ENCODE measurements at places on chromosomes 6 and 20.

DNA sequence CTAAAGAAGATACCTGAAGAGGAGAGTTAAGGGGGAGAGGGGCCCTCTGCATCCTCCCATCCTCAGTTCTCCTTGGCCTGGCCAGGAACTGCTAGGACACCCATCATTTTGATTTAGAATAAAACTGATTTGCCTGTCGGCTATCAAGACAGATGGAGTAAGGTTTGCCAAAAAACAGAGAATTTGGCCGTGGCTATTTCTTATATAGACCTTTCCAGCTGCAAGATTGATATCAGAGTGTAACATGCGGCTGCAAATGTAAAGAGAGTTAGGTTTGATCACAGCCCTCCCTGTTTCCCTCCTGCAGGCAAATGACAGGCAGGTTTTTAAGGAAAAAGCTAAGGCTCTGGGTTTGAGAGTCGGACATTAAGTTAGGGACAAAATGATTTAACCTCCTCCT lies 226.6 kb upstream of the TAB2 start:
- DNase-seq: no peak

- no peak for DNase-seq
Observed at GRCh38 chr6:22284666-22285065, 12.2 kb downstream of the PRL start.

- no peak for DNase-seq
Observed at GRCh38 chr20:2349801-2350200, 30.9 kb upstream of the TGM6 start.

DNA sequence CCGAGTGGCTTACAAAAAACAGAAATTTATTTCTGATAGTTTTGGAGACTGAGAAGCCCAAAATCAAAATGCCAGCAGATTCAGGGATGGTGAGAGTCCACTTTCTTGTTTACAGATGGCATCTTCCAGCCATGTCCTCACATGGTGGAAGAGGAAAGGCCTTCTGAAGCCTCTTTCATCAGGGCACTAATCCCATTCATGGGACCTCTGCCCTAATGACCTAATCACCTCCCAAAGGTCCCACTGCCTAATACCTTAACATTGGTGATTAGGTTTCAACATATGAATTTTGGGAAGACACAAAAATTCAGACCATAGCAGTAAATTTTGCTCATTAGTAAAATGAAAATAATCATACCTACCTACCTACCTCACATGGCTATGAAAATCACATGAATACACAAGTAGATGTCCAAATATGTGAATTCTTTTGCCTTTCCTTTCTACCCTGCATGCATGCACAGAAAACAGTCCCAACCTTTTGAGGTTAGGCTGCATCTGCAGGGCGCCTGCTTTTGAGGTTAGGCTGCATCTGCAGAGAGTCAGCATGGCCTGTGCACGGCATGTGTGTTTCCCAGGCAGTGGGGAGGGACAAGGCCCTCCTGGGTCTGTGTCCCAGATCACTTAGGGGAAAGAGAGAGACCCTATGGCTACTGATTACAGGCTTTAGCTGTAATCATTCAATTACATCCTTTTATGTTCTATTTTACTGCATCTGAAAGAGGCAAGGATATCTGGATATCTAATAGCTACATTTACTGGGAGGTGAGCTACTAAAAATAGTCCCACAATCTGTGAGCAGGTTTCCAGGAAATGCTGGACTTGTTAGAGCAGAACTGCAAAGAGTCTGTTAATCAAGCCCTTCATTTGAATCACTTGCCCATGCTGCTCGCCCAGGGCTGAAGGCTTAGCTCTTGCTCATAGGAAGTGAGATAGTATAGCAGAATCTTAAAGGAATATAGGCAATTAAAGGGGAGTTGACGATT lies 497.7 kb upstream of the MARCKS start:
- DNase-seq: no peak

GRCh38 chr6:34301408-34301807 lies 52.6 kb upstream of the SMIM29 start:
- no peak for DNase-seq

DNA sequence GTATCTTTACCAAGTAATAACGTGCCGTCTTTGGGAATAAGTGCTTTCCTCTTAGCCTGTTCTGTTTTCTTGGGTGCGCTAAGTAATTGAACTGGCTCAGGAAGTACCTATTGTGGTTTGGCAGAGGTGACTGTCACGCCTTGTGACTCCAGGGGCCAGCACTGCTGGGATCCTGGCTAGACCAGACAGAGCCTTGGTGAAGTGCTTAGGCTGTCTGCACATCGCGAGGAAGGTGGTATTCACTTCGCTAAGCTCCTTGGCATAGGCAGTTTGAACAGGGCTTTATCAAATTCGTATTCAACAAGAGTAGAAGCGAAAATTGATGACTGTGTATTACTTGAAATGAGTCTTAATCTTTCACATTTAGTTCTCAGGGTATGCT lies 17.6 kb downstream of the PRDM1 start:
- no peak for DNase-seq

Data from esophagus squamous epithelium (tissue), 5 donors.